ENCODE measurements at places on chromosomes 11 and 22.

- DNase-seq = no peak
Observed at GRCh38 chr22:19808873-19809478, 45.7 kb downstream of the GNB1L start.

- no peak for DNase-seq
Observed at GRCh38 chr11:62919476-62919875, 1.7 kb downstream of the CHRM1 start.

DNA sequence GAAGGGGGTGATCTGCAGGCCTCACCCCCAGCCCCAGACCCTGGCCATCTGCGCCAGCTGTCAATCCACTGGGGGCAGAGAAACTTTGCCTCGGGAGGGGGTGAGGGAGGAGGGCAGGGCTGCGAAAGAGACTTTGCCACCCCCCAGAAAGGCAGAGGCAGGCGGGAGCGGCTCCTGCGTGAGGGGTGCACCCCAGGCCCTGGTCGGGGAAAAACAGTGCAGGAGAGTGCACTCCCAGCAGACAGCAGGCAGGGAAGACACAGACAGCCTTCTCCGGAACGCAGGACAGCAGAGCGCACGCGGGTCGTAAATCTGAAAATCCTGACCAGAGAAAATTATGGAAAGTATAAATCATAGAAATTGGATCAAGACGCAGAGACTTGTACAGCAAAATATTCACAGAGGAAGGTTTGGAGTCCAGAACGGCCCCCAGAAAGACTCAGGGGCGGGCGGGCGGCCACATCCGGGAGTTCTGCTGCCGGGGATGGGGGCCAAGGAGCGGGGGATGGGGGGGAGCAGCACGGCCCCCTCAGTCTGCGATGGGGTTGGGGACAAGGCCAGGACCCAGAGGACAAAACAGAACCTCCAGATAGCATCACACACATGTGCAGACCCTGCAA lies 8.0 kb upstream of the MRPL23 start:
- DNase-seq = no peak

DNA sequence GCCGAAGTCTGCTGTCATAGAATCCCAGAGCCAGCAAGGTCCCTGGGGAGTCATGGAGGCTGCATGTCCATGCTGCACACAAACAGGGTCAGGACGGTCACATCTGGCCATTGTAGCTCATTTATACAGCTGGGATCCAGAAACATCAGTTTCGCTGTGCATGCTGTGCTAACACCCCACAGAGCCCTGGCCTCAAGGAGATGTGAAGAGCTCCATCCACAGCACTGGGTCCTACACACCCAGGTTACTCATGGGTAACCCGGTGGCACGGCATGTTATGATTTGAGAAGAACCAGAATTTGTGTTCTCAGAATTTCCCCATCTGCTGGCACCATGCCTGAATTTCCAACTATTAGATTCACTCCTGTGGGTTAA lies 146.3 kb upstream of the ARHGAP20 start:
- DNase-seq = no peak

DNA sequence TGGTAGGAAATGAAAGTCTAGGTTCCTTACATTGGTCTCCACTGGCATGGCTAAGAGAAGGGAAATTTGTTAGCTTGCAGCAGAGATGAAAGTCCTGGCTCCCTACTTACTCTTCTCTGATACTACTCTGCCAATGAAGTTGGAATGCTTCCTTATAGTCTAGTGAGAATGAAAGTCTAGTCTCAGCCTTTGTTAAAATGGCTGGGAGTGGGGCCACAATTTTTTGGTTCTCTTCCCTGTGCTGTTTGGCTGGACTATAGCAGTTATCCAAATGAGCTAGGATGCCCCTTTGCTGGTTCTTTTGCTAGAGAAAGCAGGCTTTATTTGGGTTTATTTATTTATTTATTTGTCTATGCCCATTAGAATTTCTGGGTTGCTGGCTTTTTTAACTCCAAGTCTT lies 414.3 kb downstream of the AASDHPPT start:
- DNase-seq = no peak

GRCh38 chr22:45225732-45226502 lies 14.8 kb downstream of the KIAA0930 start:
- DNase-seq = no peak

- DNase-seq = no peak
Observed at GRCh38 chr11:71458146-71459070, 5.4 kb downstream of the NADSYN1 start.

DNA sequence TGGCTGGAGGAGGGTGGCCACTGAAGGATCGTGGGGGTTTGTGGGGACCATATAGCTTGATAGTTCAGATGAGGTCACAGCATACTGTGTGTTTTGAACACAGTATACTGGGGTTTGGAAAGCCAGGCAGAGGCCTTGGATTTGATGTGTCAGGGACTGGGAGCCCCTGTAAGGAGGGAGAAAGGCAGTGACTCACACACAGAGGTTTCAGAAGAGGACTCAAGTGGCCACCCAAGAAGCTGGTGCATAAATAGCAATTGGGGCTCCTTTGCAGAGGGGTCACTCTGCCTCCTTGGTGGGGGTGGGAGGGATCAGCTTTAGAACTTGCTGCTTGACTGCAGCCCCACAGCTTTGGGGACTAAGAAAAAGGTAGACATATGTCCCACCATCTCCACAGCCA lies 39.3 kb downstream of the SLC5A1 start:
- no peak for DNase-seq

DNA sequence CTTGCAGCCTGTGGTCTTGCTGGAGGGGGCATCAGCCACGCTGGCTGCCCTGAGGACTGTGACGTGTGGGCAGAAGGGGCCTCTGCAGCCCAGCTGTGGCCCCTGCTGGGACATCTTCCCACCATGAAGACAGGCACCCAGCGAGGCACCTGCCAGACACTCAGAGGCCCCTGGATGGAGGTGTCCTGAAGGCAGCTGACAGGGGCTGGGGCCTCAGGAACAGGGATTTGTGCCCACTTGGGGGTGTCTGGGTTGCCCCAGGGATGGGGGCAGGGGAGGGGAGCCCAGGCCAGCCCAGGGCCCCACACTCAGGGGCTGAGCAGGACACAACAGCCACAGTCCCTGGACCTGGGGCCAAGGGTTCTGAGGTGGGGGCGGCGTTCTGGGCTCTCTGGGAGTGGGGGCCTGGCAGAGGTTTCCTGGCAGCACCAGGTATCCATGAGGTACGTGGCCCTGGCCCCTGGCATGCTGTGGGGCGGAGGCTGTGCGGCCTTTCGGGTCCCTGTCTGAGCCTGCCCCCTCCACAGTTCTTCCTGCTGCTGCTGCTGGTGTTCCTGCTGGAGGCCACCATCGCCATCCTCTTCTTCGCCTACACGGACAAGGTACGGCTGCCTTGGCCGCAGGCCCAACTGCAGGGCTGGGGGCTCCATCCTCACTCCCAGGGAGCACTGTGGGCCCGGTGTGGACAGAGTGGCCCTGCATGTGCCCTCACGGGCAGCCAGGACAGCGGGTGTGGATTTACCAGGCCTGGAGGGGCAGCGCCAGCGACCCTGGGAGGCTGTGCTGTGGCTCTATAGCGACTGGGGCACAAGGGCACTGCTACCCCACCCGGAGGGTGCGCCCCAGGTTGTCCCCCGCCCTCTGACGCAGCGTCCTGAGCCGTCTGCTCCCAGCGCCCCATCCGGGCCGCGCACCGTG lies 21.5 kb downstream of the TSPAN4 start:
- no peak for DNase-seq

GRCh38 chr22:24066865-24067264 lies 55.8 kb downstream of the CABIN1 start:
- DNase-seq = no peak

GRCh38 chr11:128728767-128729587 lies 35.1 kb downstream of the FLI1 start:
- DNase-seq = no peak

DNA sequence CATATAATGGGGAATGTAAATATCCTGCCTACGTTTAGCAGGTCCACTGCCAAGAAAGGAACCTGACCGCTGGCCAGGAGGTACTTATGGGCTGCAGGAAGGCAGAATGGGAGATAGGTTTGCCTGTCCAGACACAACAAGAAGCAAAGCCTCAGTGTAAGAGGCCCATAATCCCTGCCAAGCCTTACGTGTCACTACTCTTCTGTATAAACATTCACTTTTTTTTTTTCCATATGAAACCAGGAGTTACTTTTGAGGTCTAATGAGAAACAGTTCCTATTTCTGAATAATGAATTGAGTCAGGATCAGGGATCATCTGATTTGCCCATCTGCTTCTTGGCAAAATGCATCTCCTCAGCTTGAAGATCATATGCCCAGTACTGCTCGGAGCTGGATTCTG lies 230.2 kb downstream of the NTM start:
- DNase-seq = no peak

- no peak for DNase-seq
Observed at GRCh38 chr22:17009640-17010291, 1.7 kb upstream of the GAB4 start.

DNA sequence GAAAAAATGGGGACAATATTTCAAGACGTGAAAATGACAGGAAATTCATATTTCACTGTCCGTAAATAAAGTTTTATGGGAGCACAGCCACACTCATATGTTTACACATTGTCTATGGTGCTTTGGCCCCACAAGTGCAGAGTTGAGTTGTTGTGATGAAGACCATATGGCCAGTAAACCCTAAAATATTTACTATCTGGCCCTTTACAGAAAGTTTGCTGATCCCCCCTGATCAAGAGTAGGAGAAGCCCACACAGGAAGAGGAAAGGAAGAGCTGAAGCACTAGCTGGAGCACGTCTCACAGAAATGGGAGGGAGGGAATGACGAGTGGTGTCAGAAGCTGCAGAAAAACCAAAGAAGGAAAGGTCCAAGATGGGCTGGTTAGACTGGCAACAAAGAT lies 78.8 kb downstream of the TNRC6B start:
- no peak for DNase-seq

DNA sequence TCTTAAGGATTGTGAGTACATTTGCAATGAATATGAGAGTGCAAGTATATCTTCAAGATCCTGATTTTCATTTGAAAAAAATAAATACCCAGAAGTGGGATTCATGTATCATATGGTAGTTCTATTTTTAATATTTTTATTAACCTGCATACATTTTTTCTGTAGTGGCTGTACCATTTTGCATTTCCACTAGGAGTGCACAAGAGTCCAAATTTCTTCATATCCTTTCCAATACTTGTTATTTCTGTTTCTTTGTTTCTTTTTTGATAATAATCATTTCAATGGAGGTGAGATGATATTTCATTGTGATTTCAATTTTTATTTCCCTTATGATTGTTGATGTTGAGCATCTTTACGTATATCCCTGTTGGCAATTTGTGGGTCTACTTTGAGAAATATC lies 759.8 kb upstream of the CNTN5 start:
- no peak for DNase-seq

DNA sequence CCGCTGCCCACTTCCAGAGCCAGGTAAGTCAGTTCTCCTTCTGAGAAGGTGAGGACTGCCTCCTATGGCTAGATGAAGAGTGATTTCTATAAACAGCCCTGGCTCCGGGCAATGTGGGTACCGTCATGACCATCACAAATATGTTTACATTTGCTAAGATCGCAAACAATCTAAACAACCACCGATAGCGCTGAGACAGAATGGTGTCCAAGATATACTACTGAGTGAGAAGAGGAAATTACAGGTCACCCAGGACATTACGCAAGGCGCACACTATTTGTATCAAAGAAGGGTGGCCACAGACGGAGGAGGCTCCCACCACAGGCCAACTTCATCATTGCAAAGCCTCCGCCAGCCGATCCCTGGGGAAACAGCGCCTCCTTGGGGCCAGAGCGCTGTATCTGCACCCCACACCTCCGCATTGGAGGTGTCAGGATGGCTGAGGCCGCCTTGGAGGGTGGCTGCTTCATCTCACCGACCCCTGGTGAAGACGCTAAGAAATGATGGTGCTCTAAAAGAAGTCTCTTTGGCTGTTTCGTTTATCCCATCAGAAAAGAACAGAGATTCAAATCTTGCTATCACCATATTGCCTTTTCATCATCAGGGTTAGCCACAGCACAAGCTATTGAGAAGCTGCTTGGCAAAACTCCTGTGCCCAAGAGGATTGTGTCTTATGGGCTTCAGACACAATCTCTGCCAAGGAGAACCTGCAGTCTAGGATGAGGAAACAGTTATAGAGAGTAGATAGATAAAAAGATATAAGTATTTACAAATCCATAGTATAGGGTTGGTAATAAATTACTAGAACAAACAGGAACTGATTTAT lies 12.3 kb upstream of the ASRGL1 start:
- peak; percentile 3 for DNase-seq

- DNase-seq = no peak
Observed at GRCh38 chr11:82906236-82906635, 4.7 kb downstream of the DDIAS start.

DNA sequence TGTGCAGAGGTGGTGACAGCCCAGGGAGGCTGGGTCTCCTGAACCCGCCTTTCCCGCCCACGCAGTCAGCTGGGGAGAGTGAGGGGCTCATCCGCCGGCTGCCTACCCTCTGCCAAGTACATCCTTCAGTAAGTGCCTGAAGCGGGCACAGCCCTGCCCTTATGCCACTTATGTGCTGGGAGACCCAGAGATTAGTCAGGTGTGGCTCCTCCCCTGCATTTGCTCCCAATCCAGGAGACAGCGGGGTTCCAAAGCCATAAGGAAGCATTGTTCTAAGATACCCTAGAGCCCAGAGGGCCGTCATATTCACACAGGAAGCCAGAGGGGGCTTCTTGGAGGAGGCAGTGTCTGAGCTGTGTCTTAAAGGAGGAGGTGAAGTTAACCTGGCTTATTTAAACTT lies 5.8 kb upstream of the PPP6R3 start:
- no peak for DNase-seq

DNA sequence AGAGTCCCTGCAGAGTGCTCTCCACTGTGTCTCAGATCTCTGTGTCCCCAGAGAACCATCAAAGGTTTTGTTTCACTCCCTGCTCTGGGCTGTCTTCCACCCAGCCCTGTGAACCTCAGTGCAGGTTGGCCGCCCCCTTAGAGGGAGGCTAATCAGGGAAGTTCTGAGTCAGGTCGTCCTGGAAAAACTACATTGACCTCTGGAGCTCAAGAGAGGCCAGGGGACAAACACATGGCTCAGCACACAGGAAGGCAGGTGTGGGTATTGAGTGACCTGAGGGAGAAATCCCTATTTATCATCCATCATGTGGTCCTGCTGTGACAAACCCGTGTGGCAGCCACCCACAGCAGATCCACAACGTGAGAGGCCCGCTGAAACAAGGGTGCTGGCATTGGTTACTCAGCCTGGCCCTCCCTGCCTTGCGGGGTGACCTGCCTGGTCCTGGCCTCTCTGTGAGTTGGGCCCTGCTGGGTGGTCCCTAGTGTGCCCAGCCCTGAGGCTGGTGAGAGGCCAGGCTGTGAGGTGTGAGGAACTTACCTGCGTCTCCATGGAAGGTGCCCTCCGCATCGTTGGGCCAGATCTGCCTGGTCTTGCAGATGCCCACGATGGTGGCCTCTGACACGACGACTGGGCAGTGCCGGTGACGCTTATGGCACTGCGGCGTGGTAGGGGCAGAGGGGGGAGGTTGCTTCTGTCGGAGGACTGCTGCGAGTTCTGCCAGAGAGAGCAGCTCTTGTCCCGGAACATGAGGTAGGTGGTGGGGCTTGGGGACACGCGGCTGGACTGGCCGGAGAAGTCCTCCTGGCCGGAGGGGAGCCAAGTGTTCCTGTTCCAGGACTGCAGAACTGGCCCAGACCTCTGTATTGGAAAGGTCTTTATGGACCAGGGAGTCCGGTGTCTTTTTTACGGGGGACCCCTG lies 669 bp upstream of the BCR start:
- DNase-seq = peak; percentile 15

GRCh38 chr11:18010121-18010670 lies 2.7 kb downstream of the SERGEF start:
- DNase-seq = no peak

Data from stimulated activated naive CD4-positive, alpha-beta T cell treated with Interleukin-2 at 50 U/mL for 16 hours (primary cell).